Stimulated activated CD8-positive, alpha-beta memory T cell treated with anti-CD3 and anti-CD28 coated beads, Interleukin-2, amount 100 ng/mL, for 1 hour (primary cell): ENCODE measurements at places on chromosomes 4 and X.
A peak's percentile ranks its signal among the peaks of the same experiment; 100 is the strongest.

GRCh38 chr4:44494810-44495701, 46.4 kb upstream of the KCTD8 start:
- DNase-seq = no peak

DNA sequence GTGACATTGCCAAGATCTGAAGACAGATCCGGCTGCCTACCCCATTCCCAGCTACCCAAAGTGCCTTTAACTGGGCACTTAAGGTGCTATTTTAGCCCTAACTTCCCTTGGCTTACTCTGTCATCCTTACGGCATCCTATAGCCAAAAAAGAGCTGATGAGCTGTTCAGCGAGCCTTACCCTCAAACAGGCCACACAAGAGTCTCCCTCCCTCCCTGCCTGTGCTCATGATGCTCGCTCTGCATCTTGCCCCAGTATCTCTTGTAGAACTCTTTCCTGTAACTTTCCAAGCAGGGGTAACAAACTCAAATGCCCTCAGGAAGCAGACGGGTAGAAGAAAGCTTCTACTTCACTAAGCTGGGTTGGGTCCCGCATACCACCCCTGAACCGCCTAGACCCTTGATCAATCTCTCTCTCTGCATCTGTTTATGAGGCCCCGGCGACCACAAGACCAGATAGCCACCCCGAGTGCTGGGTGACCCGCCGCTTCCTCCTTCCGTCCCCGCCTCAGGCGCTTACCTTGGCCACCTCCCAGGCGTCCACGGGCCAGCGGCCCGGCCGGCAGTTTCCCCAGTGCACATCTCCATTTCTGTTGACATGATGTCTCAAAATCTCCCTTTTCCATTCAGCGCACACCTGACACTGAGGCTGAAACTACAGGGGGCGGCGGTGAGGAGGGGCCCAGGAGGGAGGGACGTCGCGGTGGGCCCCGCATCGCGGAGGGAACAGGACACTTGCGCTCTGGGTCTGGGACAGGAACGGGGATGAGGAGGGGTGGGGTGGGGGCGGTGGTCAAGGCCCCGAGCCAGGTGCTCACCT, 663 bp downstream of the CXorf38 start:
- DNase-seq = peak; percentile 8

DNA sequence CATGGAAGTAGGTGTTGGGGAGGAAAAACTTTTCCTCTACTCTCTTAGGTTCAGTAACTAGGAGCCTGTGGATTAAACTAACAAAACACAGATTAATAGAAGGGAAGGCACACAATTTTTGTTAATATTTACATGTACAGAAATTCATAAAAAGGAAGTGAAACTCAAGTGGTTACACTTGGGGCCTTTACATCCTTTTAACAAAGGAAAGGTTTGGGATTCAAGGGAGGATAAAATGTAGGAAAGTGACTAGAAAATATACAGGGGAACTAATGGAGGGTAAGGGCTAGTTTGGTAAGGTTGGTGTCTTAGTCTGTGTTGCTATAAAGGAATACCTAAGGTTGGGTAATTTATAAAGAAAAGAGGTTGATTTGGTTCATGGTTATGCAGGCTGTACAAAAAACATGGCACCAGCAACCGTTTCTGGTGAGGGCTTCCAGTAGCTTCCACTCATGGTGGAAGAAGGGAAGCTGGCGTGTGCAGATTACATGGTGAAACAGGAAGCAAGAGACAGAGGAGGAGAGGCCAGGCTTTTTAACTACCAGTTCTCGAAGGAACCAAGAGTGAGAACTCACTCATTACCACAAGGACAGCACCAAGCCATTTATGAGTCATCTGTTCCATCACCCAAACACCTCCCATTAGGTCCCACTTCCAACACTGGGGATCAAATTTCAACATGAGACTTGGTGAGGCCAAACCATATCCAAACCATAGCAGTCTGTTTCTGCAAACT, 124.4 kb downstream of the CHRDL1 start:
- DNase-seq = no peak

- DNase-seq = no peak
Measured at GRCh38 chr4:123578276-123579029, 181.9 kb downstream of the SPRY1 start.

DNA sequence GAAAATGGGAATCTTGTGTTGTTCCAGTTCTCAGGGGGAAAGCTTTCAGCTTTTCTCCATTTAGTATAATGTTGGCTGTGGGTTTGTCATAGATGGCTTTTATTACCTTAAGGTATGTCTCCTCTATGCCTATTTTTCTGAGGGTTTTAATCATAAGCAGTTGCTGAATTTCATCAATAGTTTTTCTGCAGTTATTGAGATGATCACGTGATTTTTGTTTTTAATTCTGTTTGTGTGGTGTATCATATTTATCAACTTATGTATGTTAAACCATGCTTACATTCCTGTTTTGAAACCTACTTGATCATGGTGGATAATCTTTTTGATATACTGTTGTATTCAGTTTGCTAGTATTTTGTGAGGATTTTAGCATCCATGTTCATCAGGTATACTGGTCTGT, 66.8 kb upstream of the CENPE start:
- DNase-seq = no peak

DNA sequence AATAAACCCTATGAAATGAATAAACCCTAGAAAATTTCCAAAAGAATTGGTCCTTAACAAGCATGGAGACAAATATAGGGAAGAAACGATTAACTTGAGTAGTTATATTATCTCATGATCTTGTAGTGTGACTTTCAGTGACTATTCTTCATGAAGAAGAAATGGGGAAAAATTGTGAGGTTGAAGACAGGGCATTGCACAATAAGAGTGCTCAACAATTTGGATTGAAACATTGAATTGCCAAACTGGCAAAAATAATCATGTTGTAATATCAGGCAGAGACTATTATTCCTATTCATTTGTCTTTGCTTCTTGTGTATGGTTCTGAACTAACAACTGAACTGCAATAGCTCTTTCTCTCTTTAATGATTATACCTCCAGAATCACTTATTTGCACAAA, 605.1 kb downstream of the PCDH7 start:
- DNase-seq = no peak

- DNase-seq = no peak
Measured at GRCh38 chr4:37985730-37986275, 25.6 kb downstream of the PTTG2 start.

DNA sequence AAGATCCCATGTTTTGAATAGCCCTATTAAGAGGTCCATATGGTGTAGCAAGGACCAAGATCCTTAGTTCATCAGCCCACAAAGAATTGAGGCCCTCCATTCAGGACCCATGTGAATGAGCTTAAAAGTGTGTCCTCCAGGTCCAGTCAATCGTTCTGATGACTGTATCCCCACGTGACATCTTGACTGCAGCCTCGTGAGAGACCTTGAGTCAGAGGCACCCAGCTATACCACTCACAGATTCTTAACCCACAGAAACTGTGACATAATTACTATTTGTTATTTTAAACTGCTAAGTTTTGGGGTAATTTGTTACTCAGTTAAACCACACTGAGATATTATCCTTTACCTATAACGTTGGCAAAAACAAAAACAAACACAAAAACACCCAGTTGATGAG, 62.4 kb downstream of the ZNF182 start:
- no peak for DNase-seq

- DNase-seq = no peak
Measured at GRCh38 chr4:86993909-86994681, 59.3 kb downstream of the AFF1 start.

DNA sequence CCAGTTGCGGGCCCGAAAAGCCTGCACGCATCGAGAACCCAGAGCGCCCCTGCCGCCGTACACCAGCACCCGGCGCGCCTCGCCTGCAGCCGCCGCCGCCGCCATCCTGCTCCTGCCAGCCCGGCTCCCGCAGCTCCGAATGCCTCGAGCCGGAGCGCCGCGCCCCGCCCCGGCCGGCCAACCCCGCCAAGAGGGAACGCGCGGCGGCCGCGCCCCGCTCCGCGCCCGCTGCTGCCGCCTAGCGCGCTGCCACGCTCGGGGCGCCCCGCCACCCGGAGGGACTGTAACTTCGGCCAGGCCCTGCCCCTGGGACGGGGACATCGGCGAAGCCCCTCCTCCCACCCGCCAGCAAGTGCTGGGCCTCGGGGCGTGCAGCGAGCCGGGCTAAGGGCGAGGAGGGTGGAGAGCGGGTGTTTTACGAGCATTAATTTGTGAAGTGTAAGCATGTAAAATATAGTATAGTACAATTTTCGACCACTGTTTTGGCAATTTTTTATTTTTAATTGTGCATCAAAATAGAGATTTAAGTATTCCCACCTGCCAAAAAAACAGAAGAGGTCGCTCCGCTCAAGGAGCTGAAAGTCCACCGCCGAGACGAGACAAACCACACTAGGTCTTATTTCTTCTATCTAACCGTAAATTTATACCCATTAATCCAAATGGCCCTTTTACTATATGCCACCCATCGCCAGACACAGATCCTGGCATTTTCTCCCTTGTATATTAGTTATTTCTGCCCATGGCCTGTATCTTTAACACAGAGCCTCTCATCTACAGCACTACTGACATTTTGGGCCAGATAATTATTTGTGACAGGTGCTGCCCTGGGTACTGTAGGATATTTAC, at the start of gene QDPR:
QDPR (minus strand) TSS at position 141 of the 846 bp plus-strand sequence; CDS start at position 105, 36 bp downstream.
- peak; percentile 43 for DNase-seq

DNA sequence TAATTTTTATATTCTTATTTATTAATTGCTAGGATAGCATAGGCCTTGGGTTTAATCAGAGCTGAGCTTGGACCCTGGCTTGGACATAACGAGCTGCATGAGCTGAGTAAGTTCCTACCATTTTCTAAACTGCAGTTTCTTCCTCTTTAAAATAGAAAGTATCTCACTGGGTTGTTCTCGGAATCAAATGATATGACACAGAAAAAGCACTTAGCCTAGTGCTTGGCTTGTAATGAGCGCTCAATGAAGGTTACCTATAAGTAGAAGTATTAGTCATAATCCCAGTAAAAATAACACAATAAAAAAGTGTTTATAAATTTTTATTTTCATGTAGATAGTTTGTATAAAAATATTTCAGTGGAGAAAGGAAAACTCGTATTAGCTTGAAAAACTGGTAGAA, 113.3 kb upstream of the PDLIM3 start:
- no peak for DNase-seq
